ENCODE measurements at places on chromosomes 4 and X.
A peak's percentile ranks its signal among the peaks of the same experiment; 100 is the strongest.

- peaks cover 9% of the 10 kb centered on the region for H3K27me3 ChIP-seq
- no peak overlapping the region for H3K27ac ChIP-seq
- no peaks in the 10 kb centered on the region for H3K36me3 ChIP-seq
- H3K4me3 ChIP-seq, result peak overlapping the region; percentile 59
- no peaks in the 10 kb centered on the region for H3K4me1 ChIP-seq
Measured at GRCh38 chr4:6470502-6471306, 1.7 kb downstream of the PPP2R2C start.

- H3K27ac ChIP-seq, result no peak overlapping the region
- H3K4me1 ChIP-seq, result peaks cover 38% of the 10 kb centered on the region
- DNase-seq, result no peak
- no peaks in the 10 kb centered on the region for H3K27me3 ChIP-seq
- peaks cover 14% of the 10 kb centered on the region for H3K36me3 ChIP-seq
Measured at GRCh38 chr4:82362565-82362964, 11.2 kb downstream of the HNRNPD start.

DNA sequence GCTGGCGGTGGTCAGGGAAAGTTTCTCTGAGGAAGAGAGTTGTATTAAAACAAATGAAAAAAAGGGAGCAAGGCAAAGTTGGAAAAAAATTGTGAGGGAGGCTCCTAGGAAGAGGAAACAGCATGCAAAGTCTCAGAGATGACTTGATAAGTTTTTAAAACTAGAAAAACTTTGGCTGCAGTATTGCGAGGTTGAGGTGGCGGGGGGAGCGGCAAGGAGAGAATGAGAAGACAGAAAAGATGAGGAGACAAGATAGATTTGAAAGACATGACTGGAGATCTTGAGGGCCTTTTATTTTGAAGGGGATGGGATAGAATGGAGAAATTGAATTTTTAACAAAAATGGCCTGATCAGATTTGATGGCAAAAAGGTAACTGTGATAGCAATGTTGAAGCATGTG is 4.8 kb upstream of the UBE2D3 start:
- no peak for DNase-seq
- no peaks in the 10 kb centered on the region for H3K36me3 ChIP-seq
- no peaks in the 10 kb centered on the region for H3K27me3 ChIP-seq
- H3K27ac ChIP-seq, result no peak overlapping the region
- no peak overlapping the region for H3K4me3 ChIP-seq
- peaks cover 7% of the 10 kb centered on the region for H3K4me1 ChIP-seq

DNA sequence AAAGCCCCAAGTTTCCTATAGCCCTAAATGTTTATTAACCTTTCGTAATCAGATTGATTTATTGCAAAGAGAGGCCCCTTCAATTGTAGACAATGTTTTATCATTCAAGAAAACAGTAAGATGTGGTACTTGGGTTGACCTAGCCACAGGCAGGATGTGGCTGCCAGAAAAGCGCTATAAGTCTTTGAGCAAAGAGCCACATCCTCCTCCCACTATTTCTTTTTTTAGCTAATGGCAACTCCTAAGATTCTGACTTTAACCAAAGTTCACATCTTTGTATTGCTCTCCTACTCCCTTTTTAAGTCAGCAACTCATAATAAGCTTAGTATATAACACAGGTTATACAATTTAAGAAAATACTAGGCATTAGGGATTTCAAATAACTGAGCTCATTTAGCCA is 70.7 kb upstream of the PPP3CA start:
- DNase-seq, result no peak
- H3K36me3 ChIP-seq, result no peaks in the 10 kb centered on the region
- H3K4me1 ChIP-seq, result no peaks in the 10 kb centered on the region

GRCh38 chrX:23246001-23246400 is 88.6 kb upstream of the PTCHD1 start:
- H3K27ac ChIP-seq, result no peak overlapping the region
- no peaks in the 10 kb centered on the region for H3K36me3 ChIP-seq
- no peak for DNase-seq
- no peak overlapping the region for H3K4me3 ChIP-seq

DNA sequence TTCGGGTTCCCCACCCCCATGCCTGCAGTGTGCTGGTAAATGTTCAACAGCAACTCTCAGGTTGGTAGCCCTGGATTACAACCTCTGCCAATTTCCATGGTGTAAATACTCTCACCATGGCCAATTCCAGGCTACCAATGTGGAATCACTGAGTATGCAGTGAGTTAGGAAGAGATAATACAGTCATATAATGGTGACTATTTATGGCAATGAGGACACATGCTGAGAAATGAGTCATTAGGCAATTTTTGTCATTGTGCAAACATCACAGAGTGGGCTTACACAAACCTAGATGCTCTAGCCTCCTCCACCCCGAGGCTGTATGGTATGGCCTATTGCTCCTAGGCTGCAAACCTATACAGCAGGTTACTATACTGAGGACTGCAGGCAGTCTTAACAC is 4.6 kb upstream of the CLDN24 start:
- no peaks in the 10 kb centered on the region for H3K27me3 ChIP-seq
- no peak overlapping the region for H3K4me3 ChIP-seq
- H3K36me3 ChIP-seq, result no peaks in the 10 kb centered on the region

- H3K4me3 ChIP-seq, result no peak overlapping the region
- H3K27ac ChIP-seq, result no peak overlapping the region
- no peaks in the 10 kb centered on the region for H3K27me3 ChIP-seq
- no peaks in the 10 kb centered on the region for H3K4me1 ChIP-seq
Measured at GRCh38 chr4:165096776-165097175, 15.9 kb downstream of the TMEM192 start.

GRCh38 chrX:9647431-9647830 is 118.2 kb downstream of the GPR143 start:
- no peaks in the 10 kb centered on the region for H3K36me3 ChIP-seq
- no peaks in the 10 kb centered on the region for H3K27me3 ChIP-seq
- DNase-seq, result no peak
- H3K4me1 ChIP-seq, result peaks cover 14% of the 10 kb centered on the region
- no peak overlapping the region for H3K4me3 ChIP-seq

DNA sequence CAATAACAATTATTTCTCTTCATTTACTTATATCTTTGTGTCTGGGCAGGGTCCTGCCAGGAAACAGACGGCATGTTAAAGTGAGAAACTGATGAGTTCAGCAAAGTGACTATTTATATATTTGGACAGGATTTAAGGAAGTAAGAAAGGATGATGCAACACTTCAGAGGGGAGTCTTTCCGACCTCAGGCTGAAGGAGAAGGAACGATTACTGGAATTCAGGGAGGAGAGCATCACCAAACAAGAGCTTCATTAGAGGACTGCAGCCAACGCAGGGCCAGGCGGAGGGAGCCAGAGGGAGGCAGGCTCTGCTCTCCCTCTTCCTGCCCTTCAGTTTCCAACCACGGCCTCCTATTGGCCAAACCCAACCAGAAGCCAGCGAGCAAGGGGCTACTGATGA is 1.5 kb upstream of the TLR7 start:
- no peak overlapping the region for H3K4me3 ChIP-seq
- H3K36me3 ChIP-seq, result no peaks in the 10 kb centered on the region
- H3K27me3 ChIP-seq, result no peaks in the 10 kb centered on the region
- no peaks in the 10 kb centered on the region for H3K4me1 ChIP-seq

DNA sequence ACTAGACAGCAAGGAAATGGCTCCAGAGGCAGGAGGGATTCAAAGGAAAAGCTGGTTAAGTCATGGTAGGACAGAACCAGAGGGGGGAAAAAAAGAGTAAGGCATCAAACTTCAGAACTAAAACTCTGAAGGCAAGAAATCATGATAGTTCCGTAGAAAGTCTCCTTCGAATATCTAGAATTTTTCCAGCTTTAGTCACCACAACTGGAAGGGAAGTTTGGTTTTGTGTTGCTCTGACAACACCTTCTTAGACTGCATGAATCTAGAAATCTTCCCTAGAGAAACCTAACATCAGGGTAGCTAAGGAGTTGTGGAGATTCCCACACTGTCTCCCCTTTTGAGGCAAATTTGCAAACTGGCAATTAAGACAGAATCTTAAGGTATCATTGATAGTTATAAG is 33.7 kb downstream of the AMMECR1 start:
- DNase-seq, result no peak
- no peak overlapping the region for H3K4me3 ChIP-seq
- H3K27me3 ChIP-seq, result no peaks in the 10 kb centered on the region
- no peak overlapping the region for H3K27ac ChIP-seq
- H3K36me3 ChIP-seq, result no peaks in the 10 kb centered on the region
- H3K4me1 ChIP-seq, result no peaks in the 10 kb centered on the region

DNA sequence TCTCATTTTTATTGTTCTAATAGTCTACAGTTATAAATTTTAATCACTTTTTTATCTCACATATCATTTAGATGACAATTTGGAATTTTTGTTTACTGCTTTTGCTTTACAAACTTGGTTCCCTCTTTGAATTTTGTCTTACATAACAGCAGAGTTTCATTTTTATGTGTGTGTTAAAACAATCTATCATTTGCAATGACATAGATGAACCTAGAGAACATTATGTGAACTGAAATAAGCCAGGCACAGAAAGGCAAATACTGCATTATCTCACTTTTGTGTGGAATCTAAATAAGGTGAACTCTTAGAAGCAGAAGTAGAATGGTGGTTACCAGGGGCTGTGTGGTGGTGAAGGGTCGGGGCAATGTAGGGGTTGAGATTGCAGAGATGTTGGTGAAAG is 170.7 kb downstream of the GASK1B start:
- no peak overlapping the region for H3K27ac ChIP-seq
- H3K36me3 ChIP-seq, result no peaks in the 10 kb centered on the region
- no peaks in the 10 kb centered on the region for H3K27me3 ChIP-seq
- no peak overlapping the region for H3K4me3 ChIP-seq
- peaks cover 15% of the 10 kb centered on the region for H3K4me1 ChIP-seq
- DNase-seq, result no peak

- H3K27ac ChIP-seq, result no peak overlapping the region
- no peak for DNase-seq
- H3K4me3 ChIP-seq, result no peak overlapping the region
Measured at GRCh38 chr4:6079965-6080364, 61.7 kb upstream of the C4orf50 start.

DNA sequence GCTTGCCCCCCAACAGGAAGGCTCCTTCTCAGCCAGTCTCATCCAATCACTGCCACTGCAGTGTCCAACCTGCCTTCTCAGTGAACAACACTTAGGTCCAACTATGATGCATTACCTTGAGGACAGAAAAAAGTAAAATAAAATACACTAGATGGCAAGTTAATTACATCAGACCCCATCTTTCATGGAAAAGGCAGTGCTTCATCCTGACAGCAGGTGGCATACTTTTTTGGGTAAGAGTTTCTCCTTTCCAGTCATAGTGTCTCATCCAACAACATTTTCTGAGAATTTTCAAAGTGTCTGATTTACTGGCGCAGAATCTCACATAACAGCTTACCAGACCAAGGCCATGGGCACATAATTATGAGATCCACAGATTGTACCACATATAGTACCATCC is 1742.8 kb downstream of the PCDH7 start:
- no peak for DNase-seq
- H3K4me3 ChIP-seq, result no peak overlapping the region
- H3K27ac ChIP-seq, result no peak overlapping the region
- H3K36me3 ChIP-seq, result no peaks in the 10 kb centered on the region

DNA sequence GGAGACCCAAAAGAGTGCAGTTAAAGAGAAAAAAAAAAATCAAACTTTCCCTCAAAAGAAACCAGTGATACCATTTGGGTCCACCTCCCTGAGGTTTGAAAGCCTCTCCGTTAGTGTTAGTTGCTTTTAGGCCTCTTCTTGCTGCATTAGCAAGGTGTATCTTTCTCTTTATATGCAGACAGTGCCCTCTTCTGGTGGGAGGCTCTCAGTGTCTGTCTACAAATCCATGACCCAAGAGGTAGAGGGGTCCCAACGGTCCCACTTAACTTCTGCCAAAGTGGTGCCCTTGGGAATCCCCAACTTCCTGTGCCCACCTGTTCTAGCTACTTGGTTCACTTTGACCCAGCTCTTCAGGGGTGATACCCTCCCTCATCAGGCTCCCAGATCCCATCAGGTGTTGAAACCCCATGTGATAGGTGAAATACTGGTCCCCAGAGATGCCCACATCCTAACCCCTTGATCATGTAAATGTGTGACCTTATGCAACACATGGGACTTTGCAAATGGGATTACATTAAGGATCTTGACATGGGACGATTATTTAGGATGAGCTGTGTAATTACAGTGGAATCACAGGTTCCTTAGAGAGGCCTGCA is 63.7 kb upstream of the CD99 start:
- no peaks in the 10 kb centered on the region for H3K27me3 ChIP-seq
- no peak overlapping the region for H3K4me3 ChIP-seq
- peaks cover 18% of the 10 kb centered on the region for H3K36me3 ChIP-seq
- DNase-seq, result no peak

GRCh38 chr4:149784018-149784417 is 31.6 kb downstream of the IQCM start:
- no peaks in the 10 kb centered on the region for H3K27me3 ChIP-seq
- DNase-seq, result no peak
- no peaks in the 10 kb centered on the region for H3K36me3 ChIP-seq
- H3K4me1 ChIP-seq, result no peaks in the 10 kb centered on the region
- no peak overlapping the region for H3K4me3 ChIP-seq
- no peak overlapping the region for H3K27ac ChIP-seq

GRCh38 chrX:13774696-13775095 is 40.1 kb downstream of the OFD1 start:
- H3K27me3 ChIP-seq, result no peaks in the 10 kb centered on the region
- H3K4me3 ChIP-seq, result no peak overlapping the region
- H3K36me3 ChIP-seq, result peaks cover 27% of the 10 kb centered on the region
- H3K27ac ChIP-seq, result no peak overlapping the region
- H3K4me1 ChIP-seq, result no peaks in the 10 kb centered on the region

- H3K4me3 ChIP-seq, result no peak overlapping the region
- H3K36me3 ChIP-seq, result no peaks in the 10 kb centered on the region
- no peak overlapping the region for H3K27ac ChIP-seq
- H3K4me1 ChIP-seq, result peaks cover 3% of the 10 kb centered on the region
- H3K27me3 ChIP-seq, result no peaks in the 10 kb centered on the region
Measured at GRCh38 chrX:65536291-65536690, 1.7 kb upstream of the LAS1L start.

GRCh38 chrX:100946299-100946927 is 17.7 kb upstream of the XKRX start:
- H3K27ac ChIP-seq, result no peak overlapping the region
- no peaks in the 10 kb centered on the region for H3K36me3 ChIP-seq
- DNase-seq, result no peak
- H3K4me3 ChIP-seq, result no peak overlapping the region
- no peaks in the 10 kb centered on the region for H3K27me3 ChIP-seq
- no peaks in the 10 kb centered on the region for H3K4me1 ChIP-seq

- no peak for DNase-seq
- H3K4me1 ChIP-seq, result no peaks in the 10 kb centered on the region
- H3K27me3 ChIP-seq, result no peaks in the 10 kb centered on the region
- no peaks in the 10 kb centered on the region for H3K36me3 ChIP-seq
- no peak overlapping the region for H3K4me3 ChIP-seq
Measured at GRCh38 chr4:4446434-4446833, 59.5 kb downstream of the NSG1 start.

DNA sequence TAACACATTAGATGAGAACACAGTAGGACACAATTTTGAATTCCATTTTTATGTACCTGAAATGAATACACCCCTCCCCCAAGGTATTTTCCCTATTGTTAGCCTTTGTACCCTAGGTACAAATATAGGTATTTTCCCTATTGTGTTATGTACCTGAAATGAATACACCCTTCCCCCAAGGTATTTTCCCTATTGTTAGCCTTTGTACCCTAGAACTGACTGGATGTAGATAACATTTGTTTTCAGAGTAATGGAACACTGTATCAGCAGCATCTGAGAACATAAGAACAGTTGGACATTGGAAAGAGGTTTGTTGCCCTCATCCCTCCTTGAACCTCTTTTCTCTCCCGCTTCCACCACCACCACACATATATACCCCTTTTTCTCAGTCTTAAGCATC is 37.6 kb downstream of the YIPF6 start:
- no peak for DNase-seq
- H3K27me3 ChIP-seq, result no peaks in the 10 kb centered on the region
- H3K36me3 ChIP-seq, result no peaks in the 10 kb centered on the region
- no peak overlapping the region for H3K4me3 ChIP-seq
- H3K27ac ChIP-seq, result no peak overlapping the region

All from ascending aorta (tissue), 2 donors.